ENCODE measurements at places on chromosomes 7 and 10.

GRCh38 chr10:77835669-77836086 lies 90.9 kb downstream of the DLG5 start:
- DNase-seq, result no peak

DNA sequence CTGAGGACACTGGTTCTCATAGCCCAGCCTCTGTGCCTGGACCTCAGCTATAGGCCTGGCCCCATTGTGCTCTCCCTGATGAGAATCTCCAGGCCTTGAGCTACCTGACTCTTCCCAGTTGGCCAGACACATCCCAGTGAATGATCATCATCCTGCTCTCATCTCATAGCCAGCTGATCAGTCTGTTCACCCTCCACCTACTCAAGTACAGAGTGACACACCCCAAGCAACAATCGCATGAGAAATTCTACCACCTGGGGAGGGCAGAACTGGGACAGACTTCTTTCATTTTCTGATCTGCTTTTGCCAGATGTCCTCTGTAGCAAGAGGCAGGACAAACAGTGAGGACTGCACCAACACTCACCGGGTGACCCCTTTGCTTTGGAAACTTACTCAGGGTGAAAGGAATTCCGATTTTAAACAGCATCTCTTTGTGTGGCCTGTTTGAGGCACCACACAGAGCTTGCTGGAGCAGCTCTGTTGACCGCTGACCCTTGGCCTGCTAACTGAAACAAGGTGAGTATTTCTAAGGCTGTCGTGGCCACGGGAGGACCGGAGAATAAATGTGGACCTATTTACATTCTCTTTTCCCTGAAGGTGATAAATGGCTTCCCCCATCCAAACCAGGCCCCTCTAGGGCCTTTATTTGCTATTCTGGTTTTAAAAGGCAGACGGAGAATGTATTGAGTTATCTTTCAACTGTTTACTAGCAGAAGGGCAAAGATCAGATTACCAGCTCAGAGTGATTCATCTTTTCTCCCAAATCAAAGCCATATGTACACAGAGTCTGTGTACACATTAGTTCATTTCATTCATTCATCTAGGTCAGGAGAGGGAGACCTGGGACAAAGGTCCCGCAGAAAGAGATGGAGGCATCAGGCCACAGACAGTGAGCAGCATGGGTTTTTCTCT lies 181.4 kb upstream of the TNS3 start:
- peak; percentile 65 for DNase-seq

DNA sequence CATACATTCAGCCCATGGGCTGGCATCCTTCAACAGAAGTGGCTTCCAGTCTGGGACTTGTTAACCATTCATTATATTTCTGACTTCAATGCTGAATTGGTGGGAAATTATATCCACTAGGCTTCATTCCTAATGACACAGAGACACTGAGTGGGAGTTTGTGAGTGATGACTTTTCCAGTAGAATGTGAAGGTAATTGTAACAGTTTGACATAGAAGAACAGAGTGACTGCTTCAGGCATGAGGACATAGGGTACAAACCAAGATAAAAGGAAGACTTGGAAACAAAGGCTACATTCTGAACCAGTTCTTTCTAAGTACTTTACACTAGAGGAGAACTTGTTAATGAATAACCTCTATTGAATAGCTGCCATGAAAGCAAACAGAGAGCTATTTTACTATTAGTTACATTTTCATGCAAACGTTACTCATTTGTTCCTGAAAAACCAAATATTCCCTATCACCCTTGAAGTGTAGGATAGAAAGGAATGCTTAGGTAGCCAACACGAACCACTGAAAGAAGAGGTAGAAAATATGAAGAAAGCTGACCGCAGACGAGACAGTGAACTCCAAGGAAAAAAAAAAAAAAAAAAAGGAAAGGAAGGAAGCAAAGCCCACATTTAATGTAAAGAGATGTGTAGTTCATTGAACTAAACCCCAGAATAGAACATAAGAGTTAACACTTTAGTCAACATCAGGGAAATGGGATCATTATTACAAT lies 237.0 kb upstream of the SEMA3C start:
- DNase-seq, result no peak

DNA sequence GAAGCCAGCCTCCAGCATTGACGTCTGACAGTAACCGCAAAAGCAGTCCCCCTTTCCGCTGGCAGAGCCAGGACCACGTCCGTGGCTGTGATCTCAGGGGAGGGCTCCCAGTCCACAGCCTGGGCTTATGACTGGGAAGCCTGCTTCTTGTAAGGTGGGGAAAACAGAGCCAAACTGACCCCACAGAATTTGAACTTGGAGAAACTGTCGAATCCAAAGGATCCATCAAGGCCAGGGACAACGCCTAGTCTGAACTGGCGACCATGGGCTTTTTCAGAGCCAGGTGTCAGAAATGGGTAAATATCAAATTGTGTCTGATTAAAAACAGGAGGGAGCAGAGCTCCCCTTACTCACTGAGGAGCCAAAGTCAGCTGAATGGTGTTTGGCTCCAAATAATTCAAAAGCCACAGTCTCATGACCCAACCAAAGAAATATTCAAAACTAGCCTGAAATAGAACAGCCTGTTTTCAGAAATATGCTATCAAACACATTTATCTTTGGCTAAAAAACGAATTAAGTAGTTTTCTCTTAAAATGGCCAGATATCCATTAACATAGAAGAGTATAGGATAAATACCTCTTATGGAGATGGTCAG lies 751.4 kb upstream of the GALNT17 start:
- DNase-seq, result no peak

All from cerebellar cortex (tissue), 1 donor.